ENCODE measurements at places on chromosomes 2 and 18.

DNA sequence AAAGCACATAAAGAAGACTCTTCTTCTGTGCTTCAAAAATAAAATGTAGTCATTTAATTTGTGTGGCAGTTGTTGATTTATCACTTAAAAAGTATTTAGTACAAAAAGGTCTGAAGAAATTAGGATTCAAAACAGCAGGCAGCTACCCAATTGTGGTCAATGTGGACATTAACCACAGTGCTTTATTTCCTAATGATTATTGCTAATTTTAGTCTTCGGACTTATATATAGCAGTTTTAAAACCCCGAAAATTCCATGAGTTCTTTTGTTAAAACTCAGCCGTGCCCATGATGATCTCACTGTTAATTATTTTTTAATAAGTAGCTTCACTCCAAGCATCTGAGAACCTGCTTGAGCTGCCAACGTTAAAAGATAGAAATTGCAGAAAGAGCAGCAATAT lies 594.3 kb downstream of the STK39 start:
- DNase-seq: no peak

DNA sequence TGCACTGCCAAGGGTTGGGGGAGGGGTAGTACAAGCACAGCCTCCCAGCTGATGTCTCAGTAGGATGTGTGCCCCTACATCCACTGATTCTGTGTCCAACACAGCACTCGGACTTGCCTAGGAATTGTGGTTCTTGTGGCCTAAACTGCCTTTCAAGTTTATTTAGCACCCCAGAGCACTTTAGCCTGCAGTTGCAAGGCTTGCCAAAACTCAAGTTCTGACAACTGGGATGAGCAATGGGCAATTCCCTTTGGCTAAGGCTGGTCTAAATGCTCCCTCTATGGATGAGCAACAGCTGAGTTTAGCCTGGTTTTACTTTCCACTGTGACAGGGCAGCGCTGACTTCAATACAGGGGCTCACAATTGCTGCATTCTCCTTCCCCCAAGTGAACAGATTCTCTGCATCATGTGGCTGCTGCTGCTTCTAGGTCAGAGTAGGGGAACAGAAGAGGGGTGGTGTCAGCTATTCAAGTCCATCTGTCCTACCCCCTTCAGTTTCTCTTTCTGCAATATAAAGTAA lies 471.5 kb downstream of the PIK3C3 start:
- no peak for DNase-seq

DNA sequence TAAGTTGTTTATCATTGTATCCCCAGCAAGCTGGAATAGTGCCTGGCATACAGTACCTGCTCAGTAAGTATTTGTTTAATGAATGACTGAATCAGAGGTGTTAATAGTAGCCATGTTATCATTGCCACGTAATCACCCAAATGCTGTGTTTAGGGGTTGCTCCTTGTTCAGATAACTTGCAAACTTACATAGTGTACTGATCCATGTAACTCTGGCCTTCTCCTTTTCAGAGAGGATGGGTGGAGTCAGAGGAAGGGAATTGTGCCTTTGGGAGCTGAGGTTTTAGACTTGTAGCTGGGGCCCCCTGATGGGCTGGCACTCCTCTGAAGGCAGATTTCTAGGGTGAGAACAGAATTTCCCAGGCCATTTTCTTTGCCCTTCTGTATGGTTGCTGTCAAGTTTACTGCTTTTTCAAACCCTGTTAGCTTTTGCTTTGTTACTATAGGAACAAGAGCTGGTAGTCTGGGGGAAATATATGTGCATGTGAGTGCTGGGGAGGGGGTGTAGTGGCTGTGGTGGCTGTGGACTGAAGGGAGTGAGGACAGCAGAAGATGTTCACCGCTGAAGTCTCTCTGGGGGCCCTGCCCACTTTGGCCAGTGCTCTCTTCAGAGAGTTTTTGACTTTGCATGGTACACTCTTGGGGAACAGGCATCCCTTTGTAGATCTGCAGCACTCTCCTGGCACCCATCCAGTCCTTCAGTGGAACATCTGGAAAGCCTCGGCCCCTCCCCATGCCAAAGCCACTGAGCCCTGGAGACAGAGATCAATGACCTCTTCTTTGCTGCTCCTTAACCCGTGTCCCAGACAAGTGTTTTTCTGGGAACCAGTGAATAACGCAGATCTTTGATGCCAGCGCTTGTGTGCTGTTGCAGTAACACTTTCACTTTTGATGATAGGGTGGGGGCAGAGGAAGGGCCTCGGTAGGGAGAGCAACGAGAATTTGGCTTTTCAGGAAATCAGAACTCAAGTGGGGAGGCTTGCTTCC lies 209.0 kb downstream of the PRKCE start:
- peak; percentile 20 for DNase-seq

DNA sequence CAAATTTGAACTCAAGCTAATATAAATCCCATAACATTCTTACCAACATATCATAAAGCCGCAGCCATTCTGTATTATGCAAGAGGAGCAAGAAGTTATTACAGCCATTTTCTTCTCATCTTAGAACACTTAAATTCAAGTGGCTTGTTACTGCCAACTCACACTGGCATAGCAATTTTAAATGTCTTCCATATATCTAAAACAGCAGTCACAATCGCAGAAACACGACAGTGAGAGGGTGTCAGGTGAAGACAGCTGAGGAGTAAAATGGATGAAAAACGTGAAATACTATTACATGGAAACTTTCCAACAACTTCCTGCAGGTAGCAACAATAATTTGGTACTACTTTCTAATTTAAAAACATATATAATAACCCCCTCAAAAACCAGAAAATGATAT lies 17.9 kb downstream of the PPP3R1 start:
- no peak for DNase-seq

- no peak for DNase-seq
Observed at GRCh38 chr2:132473174-132473883, 56.7 kb downstream of the GPR39 start.

DNA sequence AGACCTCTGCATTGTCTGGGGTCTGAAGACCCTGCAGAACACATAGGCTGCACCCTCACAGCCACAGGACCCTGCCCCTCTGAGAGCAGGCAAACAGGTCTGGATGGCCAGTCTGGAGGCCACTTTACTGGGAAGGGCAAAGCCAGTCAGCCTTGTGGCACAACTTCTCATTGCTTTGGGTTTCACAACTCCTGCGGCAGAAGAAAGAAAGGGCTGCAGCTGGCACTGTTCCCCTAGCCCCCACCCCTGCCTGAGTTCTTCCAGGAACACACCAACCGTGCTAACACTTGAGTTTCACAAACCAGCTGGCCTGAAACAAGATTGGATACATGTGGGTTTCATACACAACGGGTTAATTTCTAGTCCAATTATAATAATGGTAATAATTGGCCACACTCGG lies 276.5 kb upstream of the MGAT5 start:
- DNase-seq: no peak

DNA sequence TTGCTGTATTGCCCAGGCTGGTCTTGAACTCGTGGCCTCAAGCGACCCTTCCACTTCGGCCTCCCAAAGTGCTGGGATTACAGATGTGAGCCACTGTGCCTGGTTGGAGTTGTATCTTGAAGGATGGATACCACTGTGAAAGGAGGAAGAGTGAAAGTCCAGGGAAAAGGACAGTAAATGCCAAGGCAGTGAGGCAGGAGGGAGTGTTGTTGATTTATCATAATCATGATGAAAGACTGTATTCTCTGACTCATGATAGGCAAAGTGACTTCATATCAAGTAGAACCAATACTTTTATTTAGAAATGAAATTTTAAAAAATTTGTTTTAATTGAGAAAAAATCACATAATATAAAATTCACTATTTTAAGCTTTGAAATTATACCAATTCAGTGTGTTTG lies 162.3 kb downstream of the ARHGAP28 start:
- no peak for DNase-seq

- no peak for DNase-seq
Observed at GRCh38 chr2:196288006-196288538, 116.7 kb upstream of the STK17B start.

DNA sequence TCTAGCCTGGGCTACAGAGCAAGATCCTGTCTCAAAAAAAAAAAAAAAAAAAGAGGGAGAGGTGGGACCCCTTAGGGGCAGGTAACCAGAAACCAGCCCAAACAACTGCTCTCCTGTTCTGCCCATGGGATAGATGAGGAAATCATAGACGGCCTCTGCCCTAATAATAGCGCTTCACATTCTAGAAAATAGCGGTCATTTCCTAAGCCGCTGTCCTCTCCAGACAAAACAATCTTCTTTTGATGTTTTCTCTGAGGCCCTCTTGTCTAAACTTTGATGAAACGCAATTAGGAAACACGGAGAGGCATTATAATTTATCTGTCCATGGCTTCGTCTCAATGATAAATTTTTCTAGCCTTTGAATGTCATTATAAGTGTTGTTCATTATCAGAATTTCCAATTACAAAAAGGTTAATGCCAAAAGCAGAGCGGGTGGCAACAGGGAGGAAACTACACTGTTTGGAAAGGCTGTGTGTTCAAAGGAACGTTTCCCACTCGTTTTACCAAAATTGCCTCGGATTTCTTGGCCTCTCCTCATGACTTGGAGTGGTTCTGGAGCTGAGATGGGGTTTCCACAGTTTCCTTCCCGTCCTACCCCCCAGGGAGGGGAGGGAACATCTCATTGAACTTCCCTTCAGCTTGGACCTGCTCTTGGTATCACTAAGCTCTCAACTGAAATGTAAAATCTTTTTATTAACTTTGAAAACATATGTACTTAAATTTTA lies 151.6 kb upstream of the ZNF236 start:
- no peak for DNase-seq

DNA sequence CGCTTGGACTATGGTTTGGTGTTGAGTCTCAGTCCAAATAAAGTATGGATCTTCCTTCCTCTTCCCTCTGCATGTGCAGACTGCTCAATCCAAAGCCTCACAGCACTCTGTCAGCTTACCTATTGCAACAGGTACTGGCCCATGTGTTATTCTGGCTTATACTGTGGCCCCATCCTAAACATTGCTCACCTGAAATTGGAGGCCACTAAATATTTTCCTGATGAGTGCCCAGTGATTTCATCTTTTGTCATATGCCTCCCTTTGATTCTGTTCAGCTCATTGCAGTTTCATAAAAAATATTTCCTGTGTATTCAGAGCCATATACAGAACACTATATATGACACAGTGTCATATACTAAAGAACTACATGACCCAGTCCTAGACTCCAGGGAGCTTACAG lies 86.3 kb upstream of the FAM136A start:
- DNase-seq: no peak

- DNase-seq: peak; percentile 51
Observed at GRCh38 chr2:229800997-229801754, 86.8 kb upstream of the DNER start.

DNA sequence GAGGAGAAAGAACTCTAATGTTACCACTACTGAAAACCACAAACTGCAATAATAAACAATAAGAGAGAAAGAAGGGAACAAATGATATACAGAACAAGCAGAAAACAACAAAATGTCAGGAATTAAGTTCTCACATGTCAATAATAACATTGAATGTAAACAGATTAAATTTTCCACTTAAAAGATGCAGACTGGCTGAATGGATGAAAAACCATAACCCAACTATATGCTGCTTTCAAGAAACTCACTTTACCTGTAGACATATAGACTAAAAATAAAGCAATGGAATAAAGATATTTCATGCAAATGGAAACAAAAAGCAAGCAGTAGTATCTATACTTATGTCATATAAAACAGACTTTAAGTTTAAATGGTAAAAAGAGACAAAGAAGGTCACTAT lies 50.4 kb downstream of the MRO start:
- DNase-seq: no peak

DNA sequence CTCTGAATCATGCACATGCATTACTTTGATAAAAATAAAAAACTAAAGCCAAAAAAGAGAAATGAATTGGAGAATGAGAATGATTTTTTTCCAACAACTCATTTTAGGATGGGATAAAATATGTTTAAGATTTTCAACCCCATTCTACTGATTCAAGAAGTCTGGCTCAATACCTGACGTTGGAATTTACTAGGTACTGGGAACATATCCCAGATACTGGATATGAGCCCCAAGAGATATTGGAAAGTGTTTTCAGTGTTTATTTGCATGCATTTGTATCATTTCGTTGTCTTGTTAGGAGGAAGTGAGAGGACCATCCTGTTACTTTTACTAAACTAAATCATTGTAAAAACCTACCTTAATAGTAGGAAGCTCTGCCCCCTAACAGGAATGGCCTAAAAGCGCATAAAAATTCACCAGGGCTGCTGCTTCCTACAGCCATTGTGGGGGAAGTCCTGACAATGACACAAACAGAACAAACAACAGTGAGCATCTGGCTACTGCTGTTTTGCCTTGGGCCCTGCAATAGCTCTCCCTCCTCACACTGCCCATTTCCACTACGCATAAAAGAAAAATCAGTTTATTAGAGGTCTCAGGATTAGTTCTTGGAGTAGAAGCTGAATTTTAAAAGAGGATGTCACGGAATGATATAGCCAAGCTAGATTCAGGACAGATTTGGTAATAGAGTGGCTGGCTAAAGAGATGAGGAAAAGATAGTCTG lies 35.2 kb downstream of the ANKAR start:
- no peak for DNase-seq

- DNase-seq: no peak
Observed at GRCh38 chr2:203019142-203019541, 4.5 kb downstream of the NBEAL1 start.

DNA sequence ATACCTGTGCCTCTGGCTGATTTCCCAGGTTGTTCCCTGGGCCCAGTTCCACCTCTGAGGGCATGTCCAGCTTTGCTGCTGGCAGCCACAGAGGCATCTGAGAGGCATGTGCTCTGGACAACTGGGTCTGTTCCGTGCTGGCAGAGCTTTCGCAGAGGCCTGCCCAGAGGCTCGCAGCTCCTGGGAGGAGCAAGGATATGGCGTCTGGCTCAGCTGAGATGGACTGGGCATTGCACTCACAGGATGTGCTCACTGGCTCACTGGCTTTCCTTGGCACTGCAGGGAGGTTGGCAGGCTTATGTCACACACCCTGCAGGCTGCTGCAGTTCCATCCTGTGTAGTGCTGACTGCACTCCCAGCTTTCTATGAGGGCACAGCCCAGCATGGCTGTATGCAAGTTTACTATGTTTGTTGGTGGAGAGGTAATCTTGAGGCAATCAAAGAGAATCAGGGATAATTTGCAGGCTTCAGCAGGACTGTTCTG lies 172.3 kb downstream of the PRKCE start:
- no peak for DNase-seq

DNA sequence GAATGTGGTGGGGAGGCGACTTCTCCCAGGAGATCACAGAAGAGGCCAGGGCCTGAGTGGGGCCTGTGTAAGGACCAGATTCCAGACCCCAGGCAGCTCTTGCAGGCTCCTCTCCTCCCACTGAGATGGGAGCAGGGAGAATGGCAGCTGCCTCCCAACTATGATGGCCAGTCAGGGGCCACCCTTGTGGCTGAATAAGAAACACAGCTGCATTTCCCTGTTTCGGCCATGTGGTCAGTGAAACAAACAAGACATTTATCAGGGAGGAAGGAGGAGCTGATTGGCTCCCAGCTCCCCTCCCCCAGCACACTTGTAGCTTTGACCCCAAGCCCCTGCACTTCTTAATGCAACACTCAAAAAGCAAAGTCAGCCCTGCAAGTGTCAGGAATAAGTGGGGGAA lies 143.5 kb downstream of the CELF4 start:
- DNase-seq: no peak

- DNase-seq: no peak
Observed at GRCh38 chr2:169775765-169776164, 22.9 kb upstream of the SSB start.

Measured in activated naive CD8-positive, alpha-beta T cell treated with anti-CD3 and anti-CD28 coated beads for 36 hours (primary cell).